NCI-H1105 treated with DMSO at 0.1 percent for 48 hours (cell line): ENCODE measurements at places on chromosomes 13 and 19.

- DNase-seq = no peak
Measured at GRCh38 chr13:37490176-37490779, 108.3 kb downstream of the POSTN start.

DNA sequence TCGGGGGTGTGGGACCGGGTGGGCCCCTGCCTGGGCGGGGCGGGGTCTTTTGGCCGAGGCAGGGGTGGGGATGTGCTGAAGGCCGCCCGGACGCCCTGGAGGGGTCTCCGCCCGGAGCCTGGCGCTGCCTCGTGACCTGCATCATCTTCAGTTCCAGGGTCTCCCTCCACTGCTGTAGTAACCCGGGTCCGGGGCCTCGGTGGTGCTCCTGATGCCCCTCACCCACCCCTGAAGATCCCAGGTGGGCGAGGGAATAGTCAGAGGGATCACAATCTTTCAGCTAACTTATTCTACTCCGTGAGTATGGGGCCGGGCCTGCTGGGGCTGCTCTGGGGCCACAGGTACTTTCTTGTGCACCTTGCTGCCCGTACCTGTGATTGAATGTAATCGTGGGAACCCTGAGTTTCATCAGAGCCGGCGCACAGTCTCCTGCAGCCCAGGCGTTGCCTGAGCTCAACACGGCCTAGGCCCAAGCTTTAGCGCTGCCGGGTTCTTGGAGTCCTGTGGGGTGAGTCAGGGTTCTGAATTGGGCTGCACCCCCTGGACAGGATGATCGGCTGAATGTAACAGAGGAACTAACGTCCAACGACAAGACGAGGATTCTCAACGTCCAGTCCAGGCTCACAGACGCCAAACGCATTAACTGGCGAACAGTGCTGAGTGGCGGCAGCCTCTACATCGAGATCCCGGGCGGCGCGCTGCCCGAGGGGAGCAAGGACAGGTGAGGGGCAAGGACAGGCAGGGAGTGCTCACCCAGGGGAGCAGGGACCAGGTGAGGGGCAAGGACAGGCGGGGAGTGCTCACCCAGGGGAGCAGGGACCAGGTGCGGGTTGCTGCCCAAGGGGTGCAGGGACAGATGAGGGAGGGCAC is 10.5 kb downstream of the PEAK3 start:
- no peak for DNase-seq

- no peak for DNase-seq
Measured at GRCh38 chr13:23679220-23679619, 109.0 kb downstream of the TNFRSF19 start.

DNA sequence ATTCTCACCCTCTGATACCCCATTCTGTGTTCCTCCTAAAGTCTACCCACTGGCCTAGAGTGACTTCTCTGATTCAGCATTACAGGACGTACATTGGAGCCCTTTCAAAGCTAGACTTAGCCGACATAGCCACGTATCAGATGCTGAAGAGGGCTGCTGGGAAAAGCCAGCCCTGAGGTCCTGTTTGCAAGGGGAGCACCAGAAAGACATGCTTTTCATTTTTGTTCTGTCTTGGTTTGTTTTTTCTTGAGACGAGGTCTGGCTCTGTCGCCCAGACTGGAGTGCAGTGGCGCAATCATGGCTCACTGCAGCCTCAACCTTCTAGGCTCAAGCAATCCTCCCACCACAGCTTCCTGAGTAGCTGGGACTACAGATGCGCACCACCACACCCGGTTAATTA is 6.3 kb upstream of the ZSWIM4 start:
- DNase-seq = no peak

- no peak for DNase-seq
Measured at GRCh38 chr13:65854431-65854830, 1375.7 kb downstream of the PCDH9 start.

DNA sequence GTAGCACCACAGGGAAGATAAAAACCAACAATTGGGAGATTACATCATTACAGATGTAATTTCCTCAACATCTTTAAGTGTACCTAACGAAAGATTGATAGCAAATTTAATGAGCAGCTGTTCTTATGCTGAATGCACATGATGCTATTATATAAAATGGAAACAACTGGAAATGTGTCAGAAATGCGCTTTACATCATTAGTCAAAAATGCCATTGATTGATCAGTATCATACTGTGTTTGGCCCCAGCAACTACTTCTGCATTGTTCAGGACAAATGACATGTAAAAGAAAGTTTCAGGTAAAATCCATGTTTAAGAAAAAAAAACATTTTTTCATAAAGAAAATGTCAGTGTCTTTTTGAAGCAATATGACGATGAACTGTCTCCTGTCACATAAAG is 625.5 kb upstream of the MIR17HG start:
- no peak for DNase-seq

DNA sequence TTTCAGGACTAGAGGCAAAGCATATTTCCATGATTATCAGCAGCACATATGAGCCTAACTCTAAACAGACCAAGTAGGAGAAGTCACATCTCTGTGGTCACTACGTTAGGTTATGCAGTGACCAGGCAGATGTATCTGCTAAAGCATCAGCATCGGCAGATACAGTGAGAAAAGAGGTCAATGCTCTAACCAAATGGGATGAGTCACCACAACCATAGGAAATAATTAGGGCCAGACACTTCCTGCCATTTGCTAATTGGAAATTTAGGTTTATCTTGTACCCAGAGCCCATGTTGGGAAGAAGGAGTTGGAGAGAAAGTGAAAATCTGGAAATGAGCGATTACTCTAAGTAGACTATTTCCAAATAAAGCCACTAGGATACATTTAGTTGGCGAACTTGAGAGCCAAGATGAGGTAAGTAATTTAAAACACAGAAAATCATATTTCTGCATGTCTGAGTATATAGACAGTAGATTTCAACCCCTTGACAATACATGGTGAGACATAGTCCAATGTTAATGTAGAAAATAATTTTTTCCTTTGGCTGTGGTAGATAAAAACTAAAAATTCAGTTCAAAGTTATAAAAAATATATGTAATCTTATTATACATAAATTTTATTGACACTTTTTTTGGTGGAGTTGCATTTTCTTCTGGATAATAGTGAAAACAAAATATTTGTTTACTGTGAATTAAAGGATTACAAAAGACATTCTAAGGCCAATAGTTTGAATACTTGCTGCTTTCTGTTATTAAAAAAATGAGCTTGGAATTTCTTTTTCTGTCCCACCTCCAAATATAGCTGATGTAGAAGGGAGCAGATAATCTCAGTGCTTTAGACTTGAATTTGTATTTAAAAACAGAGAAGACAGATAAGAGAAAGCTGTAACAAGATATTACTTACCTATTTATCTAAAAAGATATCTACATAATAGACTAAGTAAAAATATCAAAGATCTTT is 104.4 kb upstream of the CSNK1A1L start:
- no peak for DNase-seq

DNA sequence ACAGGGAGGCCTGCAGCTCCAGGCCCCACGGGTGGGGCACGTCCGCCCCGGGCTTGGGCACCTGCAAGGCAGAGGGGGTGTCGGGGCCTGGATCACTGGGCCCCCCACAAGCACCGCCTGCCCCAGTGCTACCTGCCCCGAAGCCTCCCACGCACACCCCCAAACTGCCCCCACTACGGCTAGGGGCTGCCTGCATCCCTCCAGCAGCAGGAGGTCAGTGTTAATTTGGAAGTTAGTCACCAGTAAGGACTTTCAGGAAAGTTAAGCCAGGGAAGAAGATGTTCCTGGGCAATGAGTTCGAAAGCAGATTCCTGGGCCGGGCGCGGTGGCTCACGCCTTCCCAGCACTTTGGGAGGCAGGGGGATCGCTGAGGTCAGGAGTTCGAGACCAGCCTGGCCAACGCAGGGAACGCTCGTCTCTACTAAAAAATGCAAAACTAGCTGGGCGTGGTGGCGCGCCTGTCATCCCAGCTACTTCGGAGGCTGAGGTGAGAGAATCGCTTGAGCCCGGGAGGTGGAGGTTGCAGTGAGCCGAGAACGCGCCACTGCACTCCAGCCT is 5.5 kb downstream of the PEAK3 start:
- DNase-seq = no peak

DNA sequence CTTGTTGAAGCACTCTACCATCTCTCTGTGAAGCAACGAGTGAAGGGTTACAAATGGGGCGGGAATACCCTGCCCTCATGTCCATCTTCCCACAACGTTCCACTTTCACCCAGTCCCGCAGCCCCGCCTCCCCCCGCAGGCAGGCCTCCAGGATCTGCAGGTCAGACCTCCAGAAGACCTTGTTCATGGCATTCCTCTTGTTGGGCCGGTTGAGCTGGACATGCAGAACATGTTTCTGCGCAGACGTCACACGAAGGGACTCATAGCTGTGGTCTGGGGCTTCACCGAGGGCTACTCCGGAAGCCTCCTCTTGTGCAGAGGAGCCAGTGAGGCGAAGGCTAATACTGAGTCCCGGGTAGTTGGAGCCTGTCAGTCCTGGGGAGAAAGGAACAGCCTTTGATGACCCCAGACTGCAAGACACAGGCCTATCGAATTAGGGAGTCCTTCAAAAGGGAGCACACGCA is 420 bp downstream of the ECH1 start:
- DNase-seq = no peak

- no peak for DNase-seq
Measured at GRCh38 chr13:23462815-23463559, 29.5 kb upstream of the SACS start.

GRCh38 chr19:3557461-3558248 is at the start of gene MFSD12:
MFSD12 (minus strand) TSS chr19:3557586; CDS start chr19:3557403, 183 bp downstream.
- peak; percentile 86 for DNase-seq

DNA sequence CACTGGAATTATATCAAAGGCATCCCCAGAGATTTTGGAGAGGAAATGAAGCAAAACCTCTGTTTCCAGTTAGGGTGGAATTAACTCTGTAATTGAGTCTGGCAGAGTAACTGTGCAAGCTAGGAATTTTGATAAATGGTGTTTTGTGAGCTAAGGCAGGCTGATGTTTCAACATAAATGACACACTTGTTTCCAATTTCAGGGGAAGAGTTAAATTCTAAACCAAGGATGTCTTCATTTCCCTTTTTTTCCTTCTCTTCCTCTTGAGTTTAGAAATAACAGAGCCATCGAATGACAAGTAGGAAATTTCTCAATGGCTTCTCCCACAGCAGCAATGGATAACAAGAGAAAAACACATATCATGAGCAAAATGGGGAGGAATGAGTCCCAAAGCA is 131.2 kb downstream of the IRS2 start:
- no peak for DNase-seq

DNA sequence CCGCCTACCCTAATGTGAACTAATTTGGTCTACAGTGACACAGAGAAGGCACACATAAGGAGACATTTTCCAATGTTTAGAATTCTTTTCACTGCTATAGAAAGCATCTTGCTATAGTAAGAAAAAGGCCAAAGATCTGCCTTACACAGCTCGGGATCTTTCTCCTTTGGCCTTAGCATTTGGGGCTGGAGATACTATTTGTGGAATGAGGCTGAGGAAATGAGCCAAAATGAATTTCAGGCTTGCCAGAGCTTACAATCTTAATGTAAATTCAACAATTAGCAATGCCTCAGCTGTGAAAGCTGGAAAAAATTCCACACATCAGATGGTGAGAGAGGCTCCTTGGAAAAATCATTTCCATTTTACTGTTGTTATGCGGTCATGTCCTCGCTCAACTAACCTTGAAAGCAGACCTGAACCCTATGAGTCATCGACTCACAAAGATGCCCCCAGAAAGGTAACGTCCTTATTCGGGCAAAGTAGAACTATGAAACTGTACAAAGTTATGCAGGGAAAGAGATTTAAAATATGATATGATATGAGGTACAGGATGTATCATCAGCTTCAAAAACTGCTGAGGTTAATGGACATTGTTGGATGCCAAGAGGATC is 324.5 kb upstream of the NBEA start:
- no peak for DNase-seq

DNA sequence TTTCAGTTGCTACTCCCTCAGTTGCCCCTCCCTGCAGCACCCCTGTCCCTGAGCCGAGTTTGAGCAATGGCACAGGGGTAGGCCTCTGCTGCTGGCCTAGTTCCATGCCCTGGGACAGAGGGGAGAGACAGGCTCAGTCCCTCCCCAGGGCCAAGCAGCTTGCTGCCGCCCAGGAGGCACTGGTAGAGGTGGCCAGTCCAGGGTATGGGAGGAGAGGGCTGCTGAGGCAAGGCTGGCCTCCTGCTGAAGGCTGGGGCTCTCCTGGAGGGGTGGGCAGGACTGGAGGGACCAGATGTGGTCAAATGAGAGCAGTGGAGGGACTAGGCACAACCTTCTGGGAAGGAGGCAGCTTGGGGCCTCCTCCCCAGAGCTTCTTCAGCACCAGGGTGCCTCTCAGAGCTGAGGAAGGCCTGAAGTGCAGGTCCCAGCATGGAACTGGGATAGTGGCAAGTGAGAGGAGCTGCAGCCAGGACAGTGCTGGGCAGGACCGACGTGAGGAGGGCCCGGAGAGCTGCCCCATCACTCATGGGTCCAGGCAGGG is 29.8 kb upstream of the VSTM2B start:
- DNase-seq = no peak

DNA sequence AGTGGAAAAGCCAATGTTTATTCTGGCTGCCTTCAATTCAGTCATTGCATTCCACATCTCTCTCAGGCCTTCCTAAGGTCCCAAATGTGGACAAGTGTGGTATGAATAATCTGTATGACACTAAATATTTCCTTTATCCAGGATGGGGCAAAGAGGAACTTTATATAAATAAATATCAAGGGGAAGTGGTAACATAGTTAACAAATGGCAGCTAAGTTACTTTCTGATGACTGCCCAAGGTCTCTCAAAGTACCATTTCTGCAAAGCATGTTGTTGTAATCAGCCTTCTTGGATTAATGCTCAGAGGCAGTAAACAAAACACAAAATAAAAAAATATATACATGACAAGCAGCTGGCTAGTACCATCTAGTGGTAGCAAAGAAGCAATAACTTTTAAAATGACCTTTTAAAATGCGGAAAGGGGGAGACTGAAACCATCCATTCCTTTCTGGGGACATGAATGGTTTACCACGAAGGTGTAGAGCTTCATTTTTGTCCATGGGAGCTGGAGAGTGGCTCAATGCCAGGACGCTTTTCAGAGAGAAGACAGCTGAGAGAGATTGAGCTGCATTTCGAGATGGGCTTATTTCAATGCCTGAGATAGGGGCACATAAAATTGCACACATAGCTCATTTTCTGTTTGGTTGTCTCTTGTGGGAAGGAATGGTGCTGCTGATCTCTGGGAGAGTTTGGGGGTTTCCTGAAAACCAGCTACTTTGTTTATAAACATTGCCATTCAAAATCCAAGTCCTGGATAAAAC is 259.2 kb downstream of the RFC3 start:
- peak; percentile 48 for DNase-seq
